ENCODE measurements at places on chromosomes 5 and 9. TPM values are rescaled to one million over a fixed set of nuclear protein-coding genes. Genes with fewer than 3 reads are reported as not detected.

The PCDHB10 gene
- 5.3 TPM for polyA plus RNA-seq

The DNAJC18 gene
- 23.0 TPM for polyA plus RNA-seq

The LCN12 gene
- 0.67 TPM for polyA plus RNA-seq

The SH3PXD2B gene
- polyA plus RNA-seq, result 31.8 TPM

The RNF38 gene
- polyA plus RNA-seq, result 27.0 TPM

DNA sequence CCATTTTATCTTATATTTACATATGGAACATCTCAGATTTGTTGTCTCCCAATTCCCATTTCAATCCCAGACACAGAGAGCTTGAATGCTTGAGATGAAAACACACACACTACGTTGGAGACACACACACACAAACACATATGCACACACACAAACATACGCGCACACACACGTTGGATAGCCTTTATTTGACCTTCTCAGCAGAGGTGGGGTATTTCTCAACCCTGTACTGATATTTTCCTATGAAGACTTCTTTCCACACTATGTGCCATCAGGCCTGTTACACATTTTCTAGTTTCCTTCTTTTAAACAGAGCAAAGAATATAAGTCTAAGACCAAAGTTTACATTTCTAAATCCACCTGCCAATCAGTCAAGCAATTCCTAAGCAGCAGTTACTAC, 291.0 kb downstream of the TAF11L14 start:
- DNase-seq, result peak; percentile 28

GRCh38 chr9:35035851-35036701, 36.3 kb downstream of the VCP start:
- DNase-seq, result peak; percentile 18

DNA sequence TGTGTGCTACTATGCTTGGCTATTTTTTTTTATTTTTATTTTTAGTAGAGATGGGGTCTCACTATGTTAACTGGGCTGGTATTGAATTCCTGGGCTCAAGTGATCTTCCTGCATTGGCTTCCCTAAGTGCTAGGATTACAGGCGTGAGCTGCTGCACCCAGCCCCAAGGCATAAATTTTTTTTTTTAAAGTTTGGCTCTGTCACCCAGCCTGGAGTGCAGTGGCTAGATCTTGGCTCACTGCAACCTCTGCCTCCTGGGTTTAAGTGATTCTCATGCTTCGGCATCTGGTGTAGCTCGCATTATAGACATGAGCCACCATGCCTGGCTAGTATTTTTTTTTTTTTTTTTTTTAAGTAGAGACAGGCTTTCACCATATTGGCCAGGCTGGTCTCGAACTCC, 70.3 kb downstream of the RAB24 start:
- no peak for DNase-seq

GRCh38 chr9:136036050-136036449, 59.0 kb downstream of the NACC2 start:
- no peak for DNase-seq

Data from hindlimb muscle (tissue), 1 donor.